ENCODE measurements at places on chromosomes 5 and 9.

DNA sequence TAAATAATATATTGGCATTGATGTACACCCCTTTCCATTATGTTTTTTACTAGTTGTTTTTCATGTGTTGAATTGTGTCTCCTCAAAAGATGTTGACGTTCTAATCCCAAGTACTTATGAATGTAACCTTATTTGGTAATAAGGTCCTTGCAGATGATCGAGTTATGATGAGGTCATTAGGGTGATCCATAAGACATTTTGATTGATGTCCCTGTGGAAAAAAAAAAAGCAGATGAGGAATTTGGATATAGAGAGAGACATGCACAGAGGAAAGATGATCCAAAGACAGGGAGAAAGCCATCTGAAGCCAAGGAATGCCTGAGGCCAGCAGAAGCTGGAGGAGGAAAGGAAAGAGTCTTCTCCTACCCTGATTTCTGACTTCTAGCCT, 632.7 kb downstream of the TLR4 start:
- no peak for DNase-seq

DNA sequence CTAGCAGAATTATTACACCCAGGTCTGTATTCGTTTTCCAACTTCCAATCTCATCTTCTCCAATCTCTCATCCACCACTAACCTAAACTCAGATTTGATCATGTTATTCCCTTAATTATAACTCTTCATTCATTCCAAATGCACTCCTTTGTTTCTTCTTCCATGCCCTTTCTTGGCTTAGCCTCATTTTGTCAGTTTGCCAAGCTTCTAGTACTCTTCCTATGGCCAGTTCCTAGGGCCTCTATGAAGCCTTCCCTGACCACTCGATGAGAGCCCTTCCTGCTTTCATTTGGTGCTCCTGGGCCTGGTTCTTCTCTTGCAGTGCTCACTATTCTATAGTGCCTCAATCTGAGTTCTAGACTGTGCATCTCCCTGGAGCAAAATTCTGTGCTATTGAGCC, 5.8 kb downstream of the FAM219A start:
- DNase-seq = no peak

DNA sequence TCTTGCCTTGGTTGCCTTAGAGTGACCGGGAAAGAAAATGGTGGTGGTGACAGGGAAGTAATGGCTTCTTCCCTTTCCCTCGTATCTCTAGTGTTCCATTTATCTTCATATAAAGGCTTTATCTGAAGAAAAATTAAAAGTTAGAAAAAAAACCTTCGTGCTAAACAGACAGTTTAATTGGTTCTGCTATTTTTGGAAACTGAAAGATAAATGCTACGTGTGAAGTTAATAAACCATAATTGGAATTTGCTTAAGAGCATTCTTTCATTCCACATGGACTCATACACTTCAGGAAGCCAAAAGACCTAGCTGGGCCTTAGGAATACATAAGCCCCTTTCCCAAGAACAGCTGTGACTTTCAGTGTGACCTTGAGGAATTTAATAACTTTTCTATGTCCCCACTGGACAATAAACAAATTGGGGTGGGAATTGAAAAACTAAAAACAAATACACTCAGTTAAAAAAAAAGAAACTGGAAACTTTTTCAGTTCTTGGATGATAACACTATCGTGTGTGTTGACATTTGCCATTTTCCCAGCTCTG, 818.8 kb upstream of the WWC1 start:
- no peak for DNase-seq

DNA sequence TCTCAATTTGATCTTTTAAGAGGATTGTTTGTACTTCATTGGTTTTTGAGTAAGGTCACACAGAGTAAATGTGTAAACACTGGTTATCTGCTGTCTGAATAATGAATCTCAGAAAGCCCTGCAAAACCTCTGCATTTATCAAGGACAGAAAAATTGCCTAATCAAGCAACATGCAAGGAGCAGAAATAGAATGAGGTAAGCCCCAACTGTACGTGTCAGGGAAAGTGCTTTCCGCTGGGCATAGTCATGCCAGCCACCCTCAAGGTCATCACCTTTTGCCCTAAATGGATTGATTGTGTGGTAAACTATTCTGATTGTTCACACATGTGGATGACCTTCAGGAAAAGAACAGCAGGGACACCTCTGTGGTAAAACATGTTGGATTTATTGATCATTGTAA, 376.9 kb upstream of the KCNN2 start:
- no peak for DNase-seq

- no peak for DNase-seq
Observed at GRCh38 chr5:96609369-96609768, 52.8 kb upstream of the CAST start.

DNA sequence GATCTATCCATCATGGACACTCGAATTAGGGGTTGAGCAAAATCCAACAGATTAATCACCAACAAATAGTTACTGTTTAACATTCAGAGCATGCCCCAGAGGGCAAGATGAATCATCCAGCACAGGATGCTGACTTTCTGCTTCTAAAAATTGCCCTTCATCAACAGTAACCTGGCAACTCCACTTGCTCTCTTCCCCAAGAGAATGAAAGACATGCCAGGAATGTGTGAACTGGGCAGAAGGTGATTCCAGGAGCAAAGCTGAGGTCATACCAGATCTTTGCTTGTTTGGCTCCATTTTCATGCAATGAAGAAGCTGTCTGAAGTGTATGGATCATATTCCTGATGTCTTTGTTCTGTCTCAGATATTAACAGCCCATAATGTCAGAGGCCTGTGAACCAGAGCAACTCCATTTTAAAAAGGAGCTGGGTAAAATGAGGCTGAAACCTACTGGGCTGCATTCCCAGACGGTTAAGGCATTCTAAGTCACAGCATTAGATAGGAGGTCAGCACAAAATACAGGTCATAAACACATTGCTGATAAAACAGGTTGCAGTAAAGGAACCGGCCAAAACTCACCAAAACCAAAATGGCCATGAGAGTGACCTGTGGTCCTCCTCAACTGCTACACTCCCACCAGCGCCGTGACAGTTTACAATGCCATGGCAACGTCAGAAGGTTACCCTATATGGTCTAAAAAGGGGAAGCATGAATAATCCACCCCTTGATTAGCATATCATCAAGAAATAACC, 2.5 kb upstream of the ZNF367 start:
- DNase-seq = no peak

DNA sequence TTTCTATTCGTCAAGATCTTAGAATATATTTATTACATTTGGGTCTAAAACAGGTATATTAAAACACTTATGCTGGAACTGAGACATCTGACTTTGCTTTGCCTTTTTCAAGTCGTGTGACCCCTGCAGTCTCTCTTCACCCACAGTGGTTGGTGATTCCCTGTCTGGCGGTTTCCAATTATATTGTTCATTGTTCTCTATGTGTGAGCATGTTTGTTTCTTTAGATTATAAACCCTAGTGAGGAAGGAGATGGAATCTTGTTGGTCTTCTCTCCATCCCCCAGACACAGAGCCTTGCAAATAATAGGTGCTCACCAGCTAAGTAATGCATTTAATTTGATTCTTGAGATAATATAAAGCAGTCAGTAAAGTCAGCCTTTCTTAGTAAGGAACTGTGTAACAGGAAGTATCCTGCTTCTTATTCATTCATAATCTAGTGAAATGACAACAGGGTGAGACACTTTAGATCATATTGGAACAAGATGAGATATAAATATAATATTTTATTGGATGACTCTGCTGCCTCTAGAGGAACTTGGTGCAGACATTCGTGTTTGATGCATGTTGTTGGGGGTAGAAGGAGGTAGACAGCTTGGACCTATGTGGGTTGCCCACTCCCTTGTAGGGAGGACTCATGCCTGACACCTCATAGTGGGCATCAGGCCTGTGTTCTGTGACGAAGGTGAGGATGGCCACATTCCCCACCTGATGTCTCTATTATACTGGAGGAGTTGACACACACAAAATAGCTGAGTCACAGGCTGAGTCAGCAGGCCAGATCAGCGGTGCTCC, 88.1 kb downstream of the FGF1 start:
- DNase-seq = no peak
